ENCODE measurements at places on chromosomes 11 and 22. TPM values are rescaled to one million over a fixed set of nuclear protein-coding genes. Genes with fewer than 3 reads are reported as not detected.
A peak's percentile ranks its signal among the peaks of the same experiment; 100 is the strongest.

DNA sequence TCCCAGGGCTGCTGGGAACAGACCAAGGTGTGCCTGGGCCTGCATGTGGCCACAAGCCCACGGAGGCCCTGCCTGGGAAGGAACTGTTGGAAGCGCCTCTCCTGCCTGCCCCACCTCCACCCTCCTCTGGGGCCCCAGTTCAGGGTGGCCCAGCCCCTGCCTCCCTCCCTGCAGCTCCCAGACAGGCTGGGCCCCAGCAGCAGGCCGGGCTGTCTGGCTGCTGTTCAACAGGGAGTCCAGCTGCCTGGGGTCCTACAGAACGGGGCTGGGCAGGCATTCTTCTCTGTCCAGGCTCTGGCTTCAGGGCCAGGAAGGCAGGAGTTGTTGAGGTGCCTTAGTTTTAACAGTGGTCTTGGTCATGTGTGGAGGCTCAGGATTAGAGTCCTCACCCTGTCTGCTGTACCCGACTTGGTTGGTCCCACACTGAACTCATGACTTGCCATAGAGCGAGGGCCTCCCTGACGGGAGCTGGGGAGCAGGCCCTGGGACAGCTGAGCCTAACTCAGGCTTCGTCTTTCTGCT lies 11.8 kb downstream of the PRDM11 start:
- H3K27ac ChIP-seq, result peak overlapping the region; percentile 77
- H3K4me3 ChIP-seq, result peak overlapping the region; percentile 41
- no peak for DNase-seq
- peaks cover 57% of the 10 kb centered on the region for H3K4me1 ChIP-seq
- H3K27me3 ChIP-seq, result no peaks in the 10 kb centered on the region

DNA sequence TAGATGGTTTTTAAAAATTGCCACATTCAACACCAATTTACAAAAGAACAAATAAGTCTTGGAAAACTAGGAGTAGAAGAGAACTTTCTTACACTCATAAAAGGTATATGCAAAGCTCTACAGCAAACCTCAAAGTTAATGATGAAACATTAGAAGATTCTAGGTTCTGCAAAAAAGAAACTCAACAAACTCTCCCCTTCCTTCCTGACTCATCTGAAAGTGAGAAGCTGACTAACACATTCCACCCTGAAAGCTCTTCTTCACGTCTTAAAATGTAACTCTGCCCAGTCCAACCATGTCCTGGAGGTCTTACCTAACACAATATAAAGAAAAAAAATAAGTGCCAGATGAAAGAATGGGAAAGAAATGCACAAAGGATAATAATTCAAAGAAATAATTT lies 218.9 kb upstream of the ISX start:
- no peak overlapping the region for H3K27ac ChIP-seq
- no peak for DNase-seq
- H3K36me3 ChIP-seq, result no peaks in the 10 kb centered on the region
- no peaks in the 10 kb centered on the region for H3K27me3 ChIP-seq
- H3K4me1 ChIP-seq, result no peaks in the 10 kb centered on the region
- no peak overlapping the region for H3K4me3 ChIP-seq

Gene MMP12
- 0.27 TPM for total RNA-seq

Gene MS4A14
- not detected for total RNA-seq

Gene MS4A15
- total RNA-seq, result not detected

Gene NCR3LG1
- 12.3 TPM for total RNA-seq

- no peak for DNase-seq
- H3K36me3 ChIP-seq, result no peaks in the 10 kb centered on the region
- no peak overlapping the region for H3K27ac ChIP-seq
- peaks cover 22% of the 10 kb centered on the region for H3K4me1 ChIP-seq
Measured at GRCh38 chr11:64146036-64146955, 19.6 kb downstream of the MACROD1 start.

DNA sequence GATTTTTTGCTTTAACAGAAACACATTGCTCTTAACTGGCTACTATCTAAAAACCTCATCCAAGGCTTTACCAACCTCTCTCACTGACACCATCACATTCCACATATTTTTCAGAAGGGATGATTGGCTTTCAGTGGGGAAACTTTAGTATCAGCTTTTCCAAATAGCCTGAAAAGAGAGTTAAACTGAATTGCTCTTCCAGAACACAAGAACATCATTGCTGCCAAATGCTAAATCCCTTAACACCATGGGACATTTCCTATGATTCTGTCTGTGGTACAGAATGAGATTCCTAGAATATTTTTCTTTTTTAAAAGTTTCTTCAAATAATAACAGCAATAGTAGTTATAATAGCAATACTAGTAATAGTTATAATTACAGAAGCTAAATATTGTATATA lies 45.4 kb downstream of the SOX6 start:
- DNase-seq, result no peak
- H3K27me3 ChIP-seq, result peaks cover 7% of the 10 kb centered on the region
- peaks cover 5% of the 10 kb centered on the region for H3K4me1 ChIP-seq
- no peak overlapping the region for H3K4me3 ChIP-seq
- no peak overlapping the region for H3K27ac ChIP-seq
- H3K36me3 ChIP-seq, result no peaks in the 10 kb centered on the region

GRCh38 chr11:8026982-8027381 lies 39.8 kb downstream of the EIF3F start:
- peaks cover 5% of the 10 kb centered on the region for H3K4me1 ChIP-seq
- H3K4me3 ChIP-seq, result no peak overlapping the region
- H3K27ac ChIP-seq, result no peak overlapping the region
- peaks cover 31% of the 10 kb centered on the region for H3K27me3 ChIP-seq
- DNase-seq, result no peak
- H3K36me3 ChIP-seq, result no peaks in the 10 kb centered on the region

- no peak overlapping the region for H3K4me3 ChIP-seq
- H3K27me3 ChIP-seq, result no peaks in the 10 kb centered on the region
- H3K27ac ChIP-seq, result no peak overlapping the region
- no peak for DNase-seq
Measured at GRCh38 chr11:73729594-73730206, 31.2 kb downstream of the RAB6A start.

All from type B pancreatic cell (in vitro differentiated cells).